ENCODE measurements at places on chromosomes 6 and 20.
A peak's percentile ranks its signal among the peaks of the same experiment; 100 is the strongest.

- DNase-seq = no peak
These were observed 8.5 kb upstream of the SPATS1 start for GRCh38 chr6:44333942-44334341.

- no peak for DNase-seq
These were observed 15.6 kb upstream of the MAS1 start for GRCh38 chr6:159875194-159875593.

- DNase-seq = peak; percentile 34
These were observed 8.8 kb upstream of the NDRG3 start for GRCh38 chr20:36754656-36755222.

DNA sequence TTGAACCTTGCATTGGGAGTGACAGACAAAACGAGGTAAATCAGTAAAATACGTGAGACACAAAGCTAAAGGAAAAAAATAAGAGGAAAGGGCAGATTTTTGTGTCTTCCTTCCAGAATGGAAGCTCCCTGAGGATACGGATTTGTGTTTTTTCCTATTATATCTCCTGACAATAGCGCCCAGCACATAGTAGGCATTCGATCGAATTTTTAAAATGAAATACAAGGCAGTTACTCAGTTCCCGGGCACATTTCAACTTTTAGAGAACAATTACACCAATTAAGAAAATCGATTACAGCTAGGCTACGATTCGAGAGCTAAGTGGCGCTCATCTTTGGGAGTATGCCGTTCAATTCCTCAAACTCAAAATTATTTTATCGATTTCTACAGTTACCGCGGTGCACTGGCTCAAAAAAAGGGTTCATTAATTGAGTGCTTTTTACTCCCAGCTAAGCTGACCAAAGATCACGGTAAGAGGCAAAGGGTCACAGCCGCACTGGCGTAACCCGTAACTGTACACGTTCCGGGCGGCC is 443 bp downstream of the RMND1 start:
- no peak for DNase-seq

DNA sequence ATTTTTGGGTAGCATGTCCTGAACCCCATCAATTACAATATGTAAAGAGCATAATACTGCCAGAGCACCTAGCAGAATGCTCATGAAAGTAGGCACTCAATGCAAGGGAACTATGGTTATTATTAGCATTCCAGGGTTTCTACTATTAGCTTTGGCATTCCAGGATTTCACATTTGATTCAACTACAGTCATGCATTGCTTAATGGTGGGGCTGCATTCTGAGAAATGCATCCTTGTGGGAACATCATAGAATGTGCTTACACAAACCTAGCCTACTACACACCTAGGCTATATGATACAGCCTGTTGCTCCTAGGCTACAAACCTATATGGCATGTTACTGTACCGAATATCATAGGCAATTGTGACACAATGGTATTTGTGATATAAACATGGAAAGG is 247.8 kb downstream of the CD83 start:
- no peak for DNase-seq

DNA sequence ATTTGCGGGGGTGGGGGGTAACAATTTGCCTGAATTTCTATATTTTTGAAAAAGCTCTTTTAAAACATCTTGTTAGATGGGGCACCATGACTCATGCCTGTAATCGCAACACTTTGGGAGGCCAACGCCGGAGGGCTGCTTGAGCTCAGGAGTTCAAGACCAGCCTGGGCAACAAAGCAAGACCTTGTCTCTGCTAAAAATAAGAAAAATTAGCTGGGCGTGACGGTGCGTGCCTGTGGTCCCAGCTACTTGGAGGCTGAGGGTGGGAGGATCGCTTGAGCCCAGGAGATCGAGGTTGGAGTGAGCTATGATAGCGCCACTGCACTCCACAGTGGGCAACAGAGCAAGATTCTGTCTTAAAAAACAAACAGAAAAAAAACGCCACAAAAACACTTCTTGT is 41.5 kb upstream of the TIAM2 start:
- no peak for DNase-seq

DNA sequence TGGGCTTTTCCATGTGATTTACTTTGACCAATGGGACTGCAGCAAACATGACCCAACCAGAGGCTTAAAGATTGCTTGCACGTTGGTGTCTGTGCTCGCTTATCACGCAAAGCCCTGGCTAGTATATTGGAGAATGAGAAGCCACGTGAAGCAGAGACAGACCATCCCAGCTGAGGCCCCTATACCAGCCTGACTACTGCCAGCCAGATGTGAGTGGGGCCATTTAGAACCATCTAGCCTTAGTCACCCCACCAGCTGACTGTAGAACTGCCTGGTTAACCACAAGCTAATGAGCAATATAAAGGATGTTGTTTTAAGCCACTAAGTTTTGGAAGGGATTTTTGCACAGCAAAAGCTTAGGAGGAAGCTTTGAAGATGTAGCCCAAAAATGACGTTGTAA is 74.5 kb downstream of the MACROD2 start:
- DNase-seq = no peak

- no peak for DNase-seq
These were observed 39.0 kb upstream of the PTPN1 start for GRCh38 chr20:50471231-50471630.

- no peak for DNase-seq
These were observed 12.7 kb upstream of the APMAP start for GRCh38 chr20:25005220-25005619.

GRCh38 chr6:39281312-39281980 is 32.8 kb downstream of the KCNK17 start:
- no peak for DNase-seq

- DNase-seq = no peak
These were observed 34.0 kb downstream of the HLA-F start for GRCh38 chr6:29757282-29757681.

DNA sequence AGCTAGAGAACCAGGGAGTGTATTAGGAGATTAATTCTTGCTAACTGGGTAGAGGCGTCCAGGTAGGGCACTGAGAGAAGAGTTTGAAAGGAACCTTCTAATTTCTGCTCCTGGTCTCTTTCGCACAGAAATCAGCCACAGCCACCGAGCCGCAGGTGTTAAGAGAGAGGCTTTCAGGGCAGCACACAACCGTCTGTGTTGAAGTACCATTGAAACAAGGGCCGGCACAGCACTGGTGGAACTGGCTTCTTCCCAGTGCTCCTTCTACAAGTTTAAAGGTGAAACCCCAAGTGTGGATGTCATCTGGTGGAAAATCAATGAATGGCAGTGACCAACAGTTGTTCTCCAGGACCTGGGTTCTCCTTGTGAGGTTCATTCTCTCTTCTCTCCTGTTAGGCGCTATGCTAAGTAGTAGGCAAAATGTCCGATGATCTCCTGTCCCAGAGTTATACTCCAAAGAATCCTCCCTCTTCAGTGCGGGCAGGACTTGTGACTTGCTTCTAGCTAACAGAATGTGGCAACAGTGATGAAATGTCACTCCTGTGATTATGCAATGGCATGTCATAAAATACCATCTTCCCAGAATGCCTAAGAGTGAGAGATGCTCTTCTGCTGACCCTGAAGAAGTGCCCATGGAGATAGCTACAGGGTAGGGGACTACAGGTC is 15.0 kb upstream of the RIN2 start:
- DNase-seq = no peak

- DNase-seq = no peak
These were observed 43.0 kb downstream of the FRK start for GRCh38 chr6:116017546-116018295.

GRCh38 chr6:34512738-34513115 is 43.4 kb downstream of the SPDEF start:
- DNase-seq = no peak

GRCh38 chr6:147156799-147157382 is 47.3 kb upstream of the STXBP5 start:
- no peak for DNase-seq

DNA sequence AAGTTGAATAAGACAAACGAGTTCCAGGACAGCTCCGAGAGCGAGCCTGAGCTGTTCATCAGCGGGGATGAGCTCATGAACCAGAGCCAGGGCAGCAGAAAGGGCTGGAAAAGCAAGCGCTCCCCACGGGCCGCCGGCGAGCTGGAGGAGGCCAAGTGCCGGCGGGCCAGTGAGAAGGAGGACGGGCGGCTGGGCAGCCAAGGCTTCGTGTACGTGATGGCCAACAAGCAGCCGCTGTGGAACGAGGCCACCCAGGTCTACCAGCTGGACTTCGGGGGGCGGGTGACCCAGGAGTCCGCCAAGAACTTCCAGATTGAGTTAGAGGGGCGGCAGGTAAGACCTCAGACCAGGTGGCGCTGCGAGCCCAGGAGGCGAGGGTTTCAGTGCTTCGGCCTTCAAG is 56.0 kb upstream of the TMEM181 start:
- no peak for DNase-seq

DNA sequence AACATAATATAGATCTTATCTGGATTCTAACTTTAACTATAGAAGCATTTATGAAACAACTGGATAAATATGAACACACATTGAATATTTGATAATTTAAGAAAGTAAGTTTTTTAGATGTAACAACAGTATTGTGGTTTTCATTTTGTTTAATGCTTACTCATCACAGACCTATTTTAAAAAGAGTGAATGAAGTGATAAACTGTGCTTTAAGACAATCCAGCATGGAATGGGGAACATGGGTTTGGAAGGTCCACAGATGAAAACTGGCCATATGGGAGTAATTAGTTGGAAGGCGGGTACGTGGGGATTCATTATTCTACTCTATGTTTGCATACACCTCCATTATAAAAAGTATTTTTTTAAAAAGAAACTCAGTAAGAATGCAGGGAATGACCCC is 21.2 kb downstream of the EPB41L2 start:
- no peak for DNase-seq

DNA sequence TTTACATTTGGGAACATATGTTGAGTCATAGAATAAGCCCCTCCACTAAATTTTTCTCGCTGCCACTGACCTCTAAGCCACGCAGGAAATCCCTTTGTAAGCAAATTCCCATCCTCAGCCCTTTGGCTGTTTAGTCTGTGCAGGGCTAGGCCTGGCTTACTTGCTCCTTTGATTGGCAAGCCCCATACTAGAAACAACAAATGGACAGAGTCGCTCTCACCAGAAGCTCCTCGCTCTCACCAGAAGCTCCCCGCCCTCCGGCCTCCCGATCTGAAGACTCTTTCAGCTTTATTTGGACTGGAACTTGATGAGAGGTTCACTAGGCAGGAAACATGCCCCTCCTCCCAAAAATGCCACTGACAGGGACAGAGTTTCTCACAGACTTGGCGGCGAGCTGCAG is 149.2 kb upstream of the EXOC2 start:
- no peak for DNase-seq

GRCh38 chr6:22921828-22922227 is 352.5 kb downstream of the HDGFL1 start:
- DNase-seq = no peak

DNA sequence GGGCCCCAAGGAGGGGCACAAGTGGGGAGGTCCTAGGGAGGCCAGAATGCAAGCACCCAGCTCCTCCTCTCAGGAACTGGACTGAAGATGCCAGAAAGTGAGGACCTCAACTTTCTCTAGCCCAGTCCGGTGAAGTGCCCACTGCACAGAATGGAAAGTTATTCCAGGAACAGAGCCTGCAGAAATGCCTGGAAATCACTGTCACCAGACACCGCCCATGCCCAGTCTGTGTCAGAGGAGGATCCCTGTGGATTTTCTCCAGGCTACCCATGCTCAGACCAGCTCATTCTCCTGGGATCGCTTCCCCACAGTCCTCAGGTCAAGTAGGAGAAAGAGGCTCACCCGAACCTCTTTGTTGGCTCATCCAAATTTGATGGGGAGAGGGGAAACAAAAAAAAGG is 6.5 kb downstream of the PRPH2 start:
- no peak for DNase-seq

GRCh38 chr6:15470746-15471145 is 192.1 kb downstream of the DTNBP1 start:
- no peak for DNase-seq

- no peak for DNase-seq
These were observed 140.1 kb upstream of the BTBD3 start for GRCh38 chr20:11777387-11778205.

- no peak for DNase-seq
These were observed 204.6 kb downstream of the MEI4 start for GRCh38 chr6:77857421-77857820.

DNA sequence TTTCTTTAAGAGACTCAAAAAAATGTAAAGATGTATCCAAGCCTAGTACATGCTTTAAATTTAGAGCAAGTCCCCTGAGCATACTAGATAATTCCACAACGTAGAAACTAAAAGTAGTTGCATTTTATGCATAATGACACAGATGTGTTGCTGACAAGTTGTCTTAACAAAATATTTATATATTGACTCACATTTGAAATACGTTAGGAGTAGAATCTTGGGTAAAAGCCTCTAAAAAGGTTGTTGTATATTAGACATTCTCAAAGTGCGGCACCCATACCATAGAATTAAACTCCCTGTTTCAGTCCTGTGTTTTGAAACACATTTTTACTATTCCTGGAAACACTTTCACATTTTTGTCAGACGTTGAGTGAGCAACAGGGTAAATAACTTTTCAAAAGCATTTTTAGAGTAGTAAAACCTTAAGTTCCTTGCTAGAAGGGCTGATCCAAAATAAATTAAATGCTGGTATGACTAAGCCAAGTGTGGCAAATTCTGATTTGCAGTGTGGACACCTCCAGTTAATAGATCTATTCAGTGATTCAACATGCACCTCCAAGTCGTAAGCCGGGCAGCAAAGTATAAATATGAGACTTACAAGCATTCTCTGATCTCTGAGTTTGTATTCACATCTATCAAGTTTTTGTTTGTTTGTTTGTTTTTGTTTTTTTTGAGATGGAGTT is 97.5 kb downstream of the GMDS start:
- no peak for DNase-seq

DNA sequence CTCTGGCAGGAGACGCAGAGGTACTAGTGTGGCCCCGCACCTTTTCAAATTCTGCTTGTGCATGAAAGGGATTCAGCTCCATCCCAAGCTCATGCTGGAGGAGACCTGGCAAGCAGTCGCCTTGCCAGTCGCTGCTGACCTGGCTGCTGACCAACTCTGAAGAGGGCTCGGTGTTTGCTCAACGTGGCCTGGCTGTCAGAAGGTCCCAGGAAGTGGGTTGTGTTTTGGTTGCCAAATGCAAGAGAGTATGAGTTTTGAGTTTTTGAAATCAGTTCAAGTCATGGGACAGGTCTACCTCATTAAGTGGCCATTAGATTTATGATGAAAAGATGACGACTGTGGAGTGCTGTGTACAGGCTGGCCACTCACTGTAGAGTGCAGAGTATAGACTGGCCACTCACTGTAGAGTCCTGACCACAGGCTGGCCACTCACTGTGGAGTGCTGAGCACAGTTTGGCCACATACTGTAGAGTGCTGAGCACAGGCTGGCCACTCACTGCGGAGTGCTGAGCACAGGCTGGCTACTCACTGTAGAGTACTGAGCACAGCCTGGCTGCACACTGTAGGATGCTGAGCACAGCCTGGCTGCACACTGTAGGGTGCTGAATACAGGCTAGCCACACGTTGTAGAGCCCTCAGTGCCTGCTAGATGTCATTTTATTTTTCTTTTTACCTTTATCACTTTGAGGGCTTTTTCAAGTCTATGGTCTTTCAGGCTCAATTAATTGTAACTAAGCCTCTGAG is 193.9 kb downstream of the ZNF217 start:
- no peak for DNase-seq

GRCh38 chr6:12034837-12035236 is 22.7 kb downstream of the HIVEP1 start:
- DNase-seq = no peak

- DNase-seq = no peak
These were observed 183.7 kb downstream of the SYNE1 start for GRCh38 chr6:152453421-152453820.

Data from activated CD8-positive, alpha-beta memory T cell treated with anti-CD3 and anti-CD28 coated beads, Interleukin-2, amount 50 U/mL, for 4 hours (primary cell).